GM06990 (cell line): ENCODE measurements at places on chromosomes 13 and 19.

DNA sequence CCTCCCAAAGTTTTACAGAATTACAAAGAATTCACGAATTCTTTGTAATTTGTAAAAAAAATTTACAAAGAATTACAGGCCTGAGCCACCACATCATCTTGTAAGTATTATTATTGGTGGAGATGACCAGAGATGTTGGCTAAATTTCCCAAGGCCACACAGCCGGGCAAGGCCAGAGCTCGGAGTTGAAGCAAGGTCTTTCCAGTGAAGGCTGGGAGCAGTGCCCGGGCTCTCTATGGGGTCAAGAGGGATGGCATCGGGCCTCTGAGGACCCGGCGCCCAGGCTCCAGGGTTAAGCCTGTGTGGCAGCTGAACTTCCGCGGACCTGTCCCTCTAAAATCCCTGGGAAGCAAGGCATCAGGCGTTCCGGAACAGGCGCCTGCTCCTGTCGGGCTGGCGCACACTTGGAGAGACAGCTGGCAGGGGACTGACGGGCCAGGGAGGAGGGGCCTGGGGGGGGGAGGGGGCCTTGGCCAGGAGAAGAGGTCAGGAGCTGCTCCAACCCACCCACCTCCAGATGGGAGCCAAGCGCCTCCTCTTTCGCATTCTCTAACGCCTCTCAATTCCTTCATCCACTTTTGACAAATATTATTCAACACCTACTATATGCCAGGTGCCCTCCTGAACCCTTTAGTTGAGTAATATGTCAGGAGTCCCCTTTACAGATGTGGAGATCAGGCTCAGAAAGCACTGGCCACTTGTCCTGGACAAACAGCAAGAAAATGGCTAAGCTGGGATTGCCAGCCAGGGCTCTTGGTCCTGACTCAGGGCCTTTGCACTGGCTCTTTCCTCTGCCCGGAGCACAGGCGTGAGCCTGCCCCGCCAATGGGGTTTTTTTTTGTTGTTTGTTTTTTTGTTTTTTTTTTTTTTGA lies 36.8 kb upstream of the SEMA6B start:
- DNase-seq: no peak

DNA sequence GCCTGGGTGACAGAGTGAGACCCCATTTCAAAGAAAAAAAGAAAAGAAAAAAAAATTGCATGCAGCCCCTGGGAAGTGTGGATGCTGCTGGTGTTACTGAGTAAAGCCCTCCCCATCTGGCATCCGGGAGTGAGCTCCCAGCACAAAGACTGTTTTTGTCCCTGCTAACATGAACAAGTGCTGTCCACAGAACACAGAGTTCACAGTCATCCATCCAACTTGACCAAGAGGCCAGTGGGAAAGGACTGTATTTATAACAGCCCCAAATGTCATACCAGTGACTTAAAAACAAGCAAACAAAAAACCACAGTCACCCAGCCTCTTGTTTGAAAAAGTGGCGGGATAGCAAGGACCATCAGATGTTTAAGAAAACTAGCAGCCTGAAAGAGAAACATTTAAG lies 10.8 kb downstream of the FBXO17 start:
- no peak for DNase-seq

- DNase-seq: no peak
These were observed 18.3 kb downstream of the NUP58 start for GRCh38 chr13:25319771-25320170.

DNA sequence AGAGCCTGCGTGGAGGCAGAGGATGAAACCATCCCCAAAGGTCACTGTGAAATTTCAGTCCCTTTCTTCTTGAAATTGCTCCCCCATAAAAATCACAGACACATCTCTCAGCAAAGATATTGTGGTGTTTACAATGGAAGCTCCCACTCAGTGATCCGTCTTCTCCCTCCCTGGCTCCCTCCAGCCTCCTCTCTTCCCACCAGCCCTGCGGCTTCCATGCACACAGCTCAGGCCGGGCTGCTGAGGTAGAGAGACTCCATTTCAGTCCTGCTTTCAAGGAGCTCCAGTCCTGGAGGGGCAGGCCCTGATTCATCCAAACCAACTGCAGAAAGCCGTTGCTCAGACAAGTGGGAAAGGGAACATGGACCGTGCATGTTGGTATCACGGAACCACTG lies 24.0 kb upstream of the MIER2 start:
- DNase-seq: no peak

DNA sequence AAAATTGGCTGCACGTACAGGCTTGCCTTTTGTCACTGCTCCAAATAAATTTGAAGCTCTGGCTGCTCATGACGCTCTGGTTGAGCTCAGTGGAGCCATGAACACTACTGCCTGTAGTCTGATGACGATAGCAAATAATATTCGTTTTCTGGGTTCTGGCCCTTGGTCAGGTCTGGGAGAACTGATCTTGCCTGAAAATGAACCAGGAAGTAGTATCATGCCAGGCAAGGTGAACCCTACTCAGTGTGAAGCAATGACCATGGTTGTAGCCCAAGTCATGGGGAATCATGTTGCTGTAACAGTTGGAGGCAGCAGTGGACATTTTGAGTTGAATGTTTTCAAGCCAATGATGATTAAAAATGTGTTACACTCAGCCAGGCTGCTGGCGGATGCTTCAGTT lies 16.1 kb upstream of the AKAP11 start:
- DNase-seq: no peak

DNA sequence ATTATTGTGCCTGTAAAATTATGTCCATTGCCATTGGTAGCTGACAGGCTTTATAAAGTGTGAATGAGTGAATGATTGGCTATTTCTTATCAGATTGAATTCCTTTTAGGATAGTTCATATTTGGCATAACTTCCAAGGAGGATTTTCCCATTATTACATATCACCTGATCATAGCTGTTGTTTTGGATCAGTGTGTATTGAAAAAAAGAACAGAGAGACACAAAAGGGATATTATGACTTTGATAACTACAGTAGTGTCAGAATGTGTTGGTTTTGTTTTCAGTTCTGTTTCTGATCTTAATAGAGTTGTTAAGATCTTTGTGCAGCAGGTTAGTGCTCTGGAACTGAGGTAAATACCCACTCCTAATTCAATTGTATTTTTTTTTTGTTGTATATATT lies 103.8 kb downstream of the LRCH1 start:
- peak; percentile 41 for DNase-seq

DNA sequence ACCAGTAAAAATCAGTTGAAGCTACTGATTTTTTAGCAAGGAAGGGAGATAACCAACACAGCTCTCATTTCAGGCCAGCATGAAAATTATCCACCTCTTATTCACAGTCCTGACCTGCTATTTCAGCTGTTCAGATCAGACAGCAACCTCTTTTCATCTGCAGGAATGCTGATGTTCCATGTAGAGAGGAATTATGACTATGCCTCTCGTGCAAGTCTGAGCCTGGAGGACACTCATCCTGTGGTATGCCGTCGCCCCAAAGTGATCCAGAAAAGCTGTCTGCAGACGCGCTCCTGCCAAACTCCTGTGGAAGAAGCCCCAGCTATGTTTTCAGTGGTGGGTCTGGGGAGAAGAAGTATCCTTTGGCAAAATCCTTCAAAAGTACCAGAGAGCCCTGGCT lies 563.5 kb upstream of the SLITRK1 start:
- DNase-seq: no peak

DNA sequence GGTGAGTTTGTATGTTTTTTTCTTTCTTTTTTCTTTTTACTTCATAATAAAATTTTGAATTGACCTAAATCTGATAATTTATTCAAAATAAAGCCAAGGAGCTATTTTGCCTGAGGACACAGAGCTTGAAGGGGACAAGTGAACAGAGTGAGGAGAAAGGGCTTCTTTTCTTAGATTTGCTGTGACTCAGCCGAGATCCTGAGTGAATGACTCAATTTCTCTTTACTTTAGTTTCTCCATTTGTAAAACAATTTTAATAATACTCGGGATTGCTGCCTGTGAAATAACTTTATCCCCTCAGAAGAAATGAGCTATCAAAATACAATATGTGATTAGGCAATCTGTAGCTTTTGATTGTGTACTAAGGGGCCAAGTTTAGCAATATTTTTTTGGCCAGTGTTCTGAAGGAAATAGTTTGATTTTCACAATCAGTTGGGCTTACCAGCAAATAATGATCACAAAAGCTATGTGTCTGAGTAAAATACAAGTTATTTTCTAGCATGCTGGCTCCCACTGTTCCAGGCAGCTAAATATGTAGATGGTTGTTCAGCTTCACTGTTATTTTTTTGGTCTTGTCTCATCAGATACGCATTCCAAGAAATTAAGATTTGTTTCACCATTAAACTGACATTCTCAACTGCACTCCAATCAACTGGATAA lies 437.5 kb downstream of the FGF9 start:
- DNase-seq: no peak

- no peak for DNase-seq
These were observed 350.9 kb downstream of the FOXO1 start for GRCh38 chr13:40315416-40316064.

DNA sequence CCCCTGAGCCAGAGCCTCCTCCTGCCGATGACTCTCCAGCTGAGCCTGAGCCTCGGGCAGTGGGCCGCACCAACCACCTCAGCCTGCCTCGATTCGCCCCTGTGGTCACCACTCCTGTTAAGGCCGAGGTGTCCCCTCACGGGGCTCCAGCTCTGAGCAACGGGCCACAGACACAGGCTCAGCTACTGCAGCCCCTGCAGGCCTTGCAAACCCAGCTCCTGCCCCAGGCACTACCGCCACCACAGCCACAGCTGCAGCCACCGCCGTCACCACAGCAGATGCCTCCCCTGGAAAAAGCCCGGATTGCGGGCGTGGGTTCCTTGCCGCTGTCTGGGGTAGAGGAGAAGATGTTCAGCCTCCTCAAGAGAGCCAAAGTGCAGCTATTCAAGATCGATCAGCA lies 3.6 kb downstream of the KMT2B start:
- DNase-seq: no peak

- DNase-seq: peak; percentile 85
These were observed 443.9 kb downstream of the FGF9 start for GRCh38 chr13:22114630-22115311.

DNA sequence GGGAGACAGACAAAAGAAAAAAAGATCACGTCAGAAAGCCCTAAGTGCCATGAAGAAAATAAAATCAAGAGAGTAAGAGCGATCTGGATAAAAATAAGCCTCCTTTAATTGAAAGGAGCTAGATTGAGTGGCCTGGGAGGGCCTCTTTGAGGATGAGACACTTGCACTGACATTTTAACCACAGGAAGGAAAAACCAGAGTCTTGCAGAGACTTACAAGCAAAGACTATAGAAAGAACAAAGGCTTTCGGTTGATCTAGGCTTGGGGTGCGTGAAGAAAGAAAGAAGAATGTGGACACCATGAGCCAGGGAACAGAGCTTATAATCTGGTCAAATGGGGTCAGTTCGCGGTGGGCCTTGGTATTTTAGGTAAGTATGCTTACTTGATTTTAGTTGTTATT lies 342.7 kb downstream of the COG6 start:
- DNase-seq: no peak

DNA sequence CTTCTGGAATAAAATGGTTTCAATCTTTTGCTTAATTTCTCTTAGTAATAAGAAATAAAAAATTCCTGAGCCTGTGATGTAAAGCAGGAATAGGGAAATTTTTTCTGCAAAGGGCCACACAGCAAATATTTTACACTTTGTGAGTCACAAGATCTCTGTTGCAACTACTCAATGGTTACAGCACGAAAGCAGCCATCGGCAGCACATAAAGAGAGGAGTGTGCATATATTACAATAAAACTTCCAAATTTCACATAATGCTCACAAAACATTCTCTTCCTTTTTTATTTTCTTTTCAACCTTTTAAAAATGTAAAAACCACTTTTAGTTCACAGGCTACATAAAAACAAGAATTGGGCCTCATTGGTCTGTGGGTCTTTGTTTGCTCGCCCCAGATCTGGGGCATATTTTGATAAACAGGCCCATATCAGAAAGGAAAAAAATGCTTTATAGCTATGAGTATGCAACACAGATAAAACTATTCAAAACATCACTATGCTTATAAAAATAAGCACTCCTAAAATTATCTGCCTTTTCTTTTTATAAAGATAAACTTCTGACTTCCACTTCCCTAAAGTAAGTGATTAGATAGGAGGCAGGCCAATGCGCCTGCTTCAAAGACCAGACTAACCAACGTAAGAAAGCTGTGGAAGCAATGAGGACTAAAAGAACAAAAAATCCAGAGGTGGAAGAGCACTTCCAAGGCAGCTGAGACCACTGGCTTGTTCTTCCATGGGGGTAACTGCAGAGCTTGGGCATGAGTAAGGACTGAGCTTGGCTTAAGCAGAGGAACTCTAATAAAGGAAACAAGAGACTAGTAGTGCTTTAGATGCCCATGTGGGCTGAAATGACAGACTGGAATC lies 26.5 kb downstream of the MYCBP2 start:
- peak; percentile 37 for DNase-seq

GRCh38 chr19:2727640-2727944 lies 6.4 kb upstream of the DIRAS1 start:
- no peak for DNase-seq

DNA sequence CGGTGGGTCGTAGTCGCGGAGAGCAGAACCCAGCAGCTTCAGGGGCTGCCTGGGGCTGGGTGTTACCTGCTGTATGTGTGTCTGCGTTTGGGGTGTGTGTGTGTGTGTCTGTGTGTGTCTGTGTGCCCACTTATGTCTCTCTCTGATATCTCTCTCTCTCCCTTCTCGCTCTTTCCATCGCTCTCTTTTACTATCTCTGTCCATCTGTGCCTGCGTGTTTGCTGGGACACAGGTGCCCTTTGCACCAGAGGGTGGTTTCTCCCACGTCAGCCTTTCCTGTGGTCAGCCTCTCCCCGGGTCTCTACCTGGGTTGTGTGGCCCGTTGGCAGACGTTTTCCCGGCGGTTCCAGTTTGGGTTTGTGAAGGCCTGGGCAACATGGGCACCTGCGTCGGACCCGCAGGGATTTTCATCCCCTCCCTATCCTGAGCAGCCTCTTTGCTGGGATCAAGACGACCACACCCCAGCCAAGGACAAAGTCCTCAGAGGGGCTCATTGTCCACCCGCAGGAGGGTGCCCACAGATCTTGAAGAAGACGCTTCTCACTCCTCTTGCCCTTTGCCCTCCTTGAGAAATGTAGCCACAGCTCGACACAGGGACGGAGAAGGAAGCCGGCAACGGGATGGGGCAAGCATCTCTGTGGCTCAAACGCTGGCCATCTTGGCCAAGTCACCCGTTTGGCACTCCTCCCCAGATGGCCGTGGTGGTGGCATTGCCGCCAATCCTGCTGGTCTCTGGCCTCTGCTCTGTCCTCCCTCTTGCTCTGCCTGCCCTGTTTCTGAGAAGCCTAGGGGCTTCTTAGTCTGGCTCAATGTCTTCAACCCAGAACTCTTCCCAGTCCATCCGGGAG lies 43.3 kb downstream of the ZNF146 start:
- DNase-seq: no peak

DNA sequence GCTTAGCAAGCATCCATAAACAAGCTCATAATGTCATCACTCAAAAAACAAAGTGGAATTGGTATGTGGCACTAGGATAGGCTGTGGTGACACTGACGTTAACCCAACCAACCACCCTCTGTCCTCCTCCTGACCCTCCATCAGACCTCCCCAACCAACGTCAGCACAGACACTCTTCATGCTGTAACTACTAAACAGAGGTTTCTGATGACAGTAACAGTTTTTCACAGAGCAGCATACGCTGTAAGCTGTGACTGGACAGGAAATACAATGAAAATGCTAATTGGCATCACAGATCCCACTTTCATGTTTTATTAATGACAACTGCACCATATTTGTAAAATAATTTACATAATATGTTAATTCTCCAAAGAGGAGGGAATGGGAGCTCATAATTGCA lies 238.0 kb downstream of the IRS2 start:
- DNase-seq: no peak

- peak; percentile 88 for DNase-seq
These were observed 17.9 kb downstream of the DEDD2 start for GRCh38 chr19:42199440-42200115.

- no peak for DNase-seq
These were observed 239.9 kb upstream of the CSNK1A1L start for GRCh38 chr13:37345391-37345790.
